Upper lobe of left lung (tissue), 6 donors: ENCODE measurements at places on chromosomes 6 and 20.
A peak's percentile ranks its signal among the peaks of the same experiment; 100 is the strongest.

- no peaks in the 10 kb centered on the region for H3K4me1 ChIP-seq
- no peak overlapping the region for H3K27ac ChIP-seq
- H3K27me3 ChIP-seq, result no peaks in the 10 kb centered on the region
- peak; percentile 31 for DNase-seq
- H3K4me3 ChIP-seq, result no peak overlapping the region
These were observed 43.4 kb downstream of the PLCG1 start for GRCh38 chr20:41180599-41181333.

- no peak overlapping the region for H3K4me3 ChIP-seq
- peak overlapping the region; percentile 42 for H3K27ac ChIP-seq
- no peaks in the 10 kb centered on the region for H3K27me3 ChIP-seq
- peaks cover 12% of the 10 kb centered on the region for H3K4me1 ChIP-seq
These were observed 219.0 kb downstream of the TTLL2 start for GRCh38 chr6:167543602-167544497.

DNA sequence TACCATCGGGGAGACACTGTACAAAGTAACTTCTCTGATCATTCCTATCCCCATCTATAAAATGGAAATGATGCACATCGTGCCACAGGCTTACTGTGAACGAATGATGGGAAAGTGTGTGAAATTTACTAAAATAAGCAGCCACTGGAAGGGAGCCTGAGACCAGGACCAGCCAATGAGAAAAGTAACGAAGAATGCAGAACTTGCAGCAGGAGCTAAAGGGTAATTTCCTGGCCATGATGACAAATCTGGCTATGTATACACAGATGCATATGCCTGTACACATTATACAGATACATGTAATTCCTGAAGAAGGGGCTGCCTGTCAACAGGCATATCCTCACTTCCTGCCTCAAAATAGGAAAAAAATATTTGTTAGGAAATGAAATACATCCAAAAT is 47.4 kb downstream of the GMDS start:
- no peaks in the 10 kb centered on the region for H3K36me3 ChIP-seq
- H3K27ac ChIP-seq, result no peak overlapping the region
- DNase-seq, result no peak
- no peaks in the 10 kb centered on the region for H3K27me3 ChIP-seq

- no peak overlapping the region for H3K27ac ChIP-seq
- H3K4me3 ChIP-seq, result no peak overlapping the region
- H3K36me3 ChIP-seq, result peaks cover 12% of the 10 kb centered on the region
- no peaks in the 10 kb centered on the region for H3K27me3 ChIP-seq
- H3K4me1 ChIP-seq, result no peaks in the 10 kb centered on the region
- DNase-seq, result no peak
These were observed 60.6 kb downstream of the SHPRH start for GRCh38 chr6:145903356-145904102.

DNA sequence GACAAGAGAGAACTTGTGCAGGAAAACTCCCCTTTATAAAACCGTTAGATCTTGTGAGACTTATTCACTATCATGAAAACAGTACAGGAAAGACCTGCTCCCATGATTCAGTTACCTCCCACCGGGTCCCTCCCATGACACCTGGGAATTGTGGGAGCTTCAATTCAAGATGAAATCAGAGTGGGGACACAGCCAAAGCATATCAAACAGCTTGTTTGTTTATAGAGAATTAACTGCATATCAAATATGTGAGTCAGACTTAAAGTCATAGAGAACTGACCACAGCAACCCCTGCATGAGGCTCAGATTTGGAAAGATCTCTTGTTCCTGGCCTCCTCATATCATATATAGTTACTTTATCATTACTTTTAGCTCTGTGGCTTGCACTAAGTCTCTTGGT is 29.1 kb upstream of the HDAC2 start:
- H3K36me3 ChIP-seq, result no peaks in the 10 kb centered on the region
- DNase-seq, result no peak
- no peaks in the 10 kb centered on the region for H3K27me3 ChIP-seq
- no peak overlapping the region for H3K27ac ChIP-seq
- H3K4me3 ChIP-seq, result no peak overlapping the region

DNA sequence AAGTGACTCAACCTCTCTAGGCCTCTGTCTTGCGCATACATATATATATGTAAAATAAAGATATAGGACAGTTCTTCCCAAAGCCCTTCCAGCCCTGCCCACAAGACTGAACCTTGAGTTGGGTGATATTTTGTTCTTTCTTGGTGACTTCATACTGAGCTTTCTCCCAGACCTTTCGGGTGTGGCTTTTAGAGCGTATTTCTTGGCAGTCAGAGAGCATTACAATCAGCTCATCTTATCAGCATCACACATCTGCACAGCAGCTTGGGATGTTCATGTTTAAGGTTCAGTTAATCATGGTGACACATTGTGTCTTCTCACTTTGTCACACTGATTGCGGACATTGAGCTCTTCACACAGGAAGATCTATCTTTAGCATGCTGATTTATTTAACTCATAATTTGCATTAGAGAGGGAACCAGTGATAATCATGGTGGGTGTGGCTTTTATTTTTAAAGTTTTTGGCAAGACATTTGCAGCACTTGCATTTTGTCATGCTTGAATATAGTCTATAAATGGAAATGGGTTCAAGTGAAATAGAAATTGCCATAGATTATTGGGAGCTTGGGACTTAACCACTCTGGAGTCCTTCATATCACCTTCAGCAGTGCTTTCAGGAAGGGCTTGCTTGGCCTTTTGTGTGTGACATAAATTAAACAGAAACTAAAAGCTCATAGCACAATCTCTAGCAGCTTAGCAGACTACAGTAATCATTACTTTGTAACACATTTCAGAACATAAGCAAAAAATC is 8.3 kb downstream of the KIF3B start:
- H3K36me3 ChIP-seq, result no peaks in the 10 kb centered on the region
- H3K4me1 ChIP-seq, result peaks cover 18% of the 10 kb centered on the region
- DNase-seq, result no peak
- H3K27ac ChIP-seq, result peak overlapping the region; percentile 71

DNA sequence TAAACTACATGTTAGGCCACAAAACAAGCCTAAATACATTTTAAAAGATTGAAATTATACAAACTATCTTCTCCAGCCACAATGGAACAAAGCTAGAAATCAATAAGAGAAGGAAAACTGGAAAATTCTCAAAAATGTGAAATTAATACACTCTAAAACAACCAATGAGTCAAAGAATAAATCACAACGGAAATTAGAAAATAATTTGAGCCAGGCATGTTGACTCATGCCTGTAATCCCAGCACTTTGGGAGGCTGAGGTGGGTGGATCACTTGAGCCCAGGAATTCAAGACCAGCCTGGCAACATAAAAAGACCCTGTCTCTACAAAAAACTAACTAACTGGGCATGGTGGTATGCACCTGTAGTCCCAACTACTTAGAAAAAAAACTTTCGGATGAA is 6.3 kb upstream of the WFDC13 start:
- no peak overlapping the region for H3K4me3 ChIP-seq
- H3K27ac ChIP-seq, result no peak overlapping the region
- no peak for DNase-seq
- no peaks in the 10 kb centered on the region for H3K4me1 ChIP-seq

DNA sequence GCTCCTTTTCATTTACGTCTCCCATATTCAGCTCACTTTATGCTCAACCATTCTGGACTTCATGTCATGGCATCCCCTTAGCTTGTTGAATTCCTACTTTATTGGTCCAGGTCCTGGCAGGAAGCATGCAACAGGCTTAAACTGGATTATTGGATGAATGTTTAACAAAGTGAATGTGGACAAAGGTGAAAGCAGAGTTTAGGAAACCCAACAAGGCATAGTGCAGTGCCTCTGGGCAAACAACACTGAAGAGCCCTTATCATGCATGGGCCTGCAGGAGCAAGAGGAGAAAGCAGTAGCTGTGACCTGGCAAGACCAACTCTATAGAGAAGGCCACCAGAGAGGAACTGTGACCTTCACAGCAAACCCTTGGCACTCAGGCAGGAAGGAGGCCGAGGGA is 5.3 kb upstream of the ANKRD66 start:
- no peaks in the 10 kb centered on the region for H3K36me3 ChIP-seq
- no peaks in the 10 kb centered on the region for H3K4me1 ChIP-seq
- peaks cover 3% of the 10 kb centered on the region for H3K27me3 ChIP-seq
- DNase-seq, result no peak
- H3K27ac ChIP-seq, result no peak overlapping the region

- DNase-seq, result no peak
- no peak overlapping the region for H3K4me3 ChIP-seq
- no peaks in the 10 kb centered on the region for H3K27me3 ChIP-seq
- no peak overlapping the region for H3K27ac ChIP-seq
- H3K36me3 ChIP-seq, result no peaks in the 10 kb centered on the region
These were observed 99.6 kb upstream of the HMGCLL1 start for GRCh38 chr6:55678330-55679224.

DNA sequence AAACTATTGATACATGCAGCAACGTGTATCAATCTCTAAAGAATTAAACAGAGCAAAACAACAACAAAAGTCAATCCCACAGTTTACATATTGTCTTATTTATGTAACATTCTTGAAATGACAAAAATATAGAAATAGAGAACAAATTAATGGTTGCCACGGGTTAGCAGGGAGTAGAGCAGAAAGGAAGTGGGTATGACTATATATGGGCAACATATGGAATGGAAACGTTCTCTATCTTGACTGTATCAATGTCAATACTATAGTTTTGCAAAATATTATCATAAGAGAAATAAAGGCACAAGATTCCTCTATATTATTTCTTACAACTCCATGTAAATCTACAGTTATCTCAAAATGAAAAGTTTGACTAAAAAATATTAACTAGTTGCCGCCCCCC is 12.8 kb downstream of the AK9 start:
- no peak overlapping the region for H3K27ac ChIP-seq
- no peak overlapping the region for H3K4me3 ChIP-seq
- peaks cover 4% of the 10 kb centered on the region for H3K4me1 ChIP-seq

DNA sequence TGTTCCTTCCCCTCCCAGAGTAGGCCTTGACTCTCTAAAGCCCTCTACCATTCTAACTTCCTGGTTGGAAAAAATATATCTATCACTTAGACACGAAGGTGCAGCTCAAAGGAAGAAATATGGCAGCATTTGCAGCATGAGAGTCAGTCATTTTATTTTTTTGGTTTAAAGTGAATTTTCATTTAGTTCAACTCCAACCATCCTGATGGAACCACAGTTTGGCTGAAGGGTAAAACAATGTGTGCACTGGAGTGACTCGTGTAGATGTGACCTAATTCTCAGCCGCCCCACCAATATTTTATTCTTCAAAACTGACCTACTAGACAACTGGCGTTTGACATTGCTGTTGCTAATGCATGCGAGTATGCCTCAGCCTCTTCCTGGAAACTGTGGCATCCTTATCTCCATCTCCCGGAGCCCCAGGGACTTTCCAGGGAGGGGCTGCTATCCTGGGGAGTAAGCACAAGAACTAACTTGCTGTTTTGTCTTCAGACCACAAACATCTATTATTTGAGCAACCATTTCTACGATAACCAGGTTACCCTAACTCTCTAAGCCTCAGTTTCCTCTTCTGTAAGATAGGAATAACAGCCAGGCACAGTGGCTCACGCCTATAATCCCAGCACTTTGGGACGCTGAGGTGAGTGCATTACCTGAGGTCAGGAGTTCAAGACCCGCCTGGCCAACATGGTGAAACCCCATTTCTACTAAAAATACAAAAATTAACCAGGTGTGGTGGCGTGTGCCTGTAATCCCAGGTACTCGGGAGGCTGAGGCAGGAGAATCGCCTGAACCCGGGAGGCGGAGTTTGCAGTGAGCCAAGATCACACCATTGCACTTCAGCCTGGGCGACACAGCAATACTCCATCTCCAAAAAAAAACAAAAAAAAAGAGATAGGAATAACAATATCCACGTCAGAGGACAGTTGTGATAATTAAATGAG is 148.7 kb upstream of the JARID2 start:
- no peaks in the 10 kb centered on the region for H3K4me1 ChIP-seq
- H3K36me3 ChIP-seq, result no peaks in the 10 kb centered on the region
- H3K27me3 ChIP-seq, result no peaks in the 10 kb centered on the region
- DNase-seq, result no peak

- no peaks in the 10 kb centered on the region for H3K4me1 ChIP-seq
- DNase-seq, result no peak
- no peaks in the 10 kb centered on the region for H3K27me3 ChIP-seq
- H3K27ac ChIP-seq, result no peak overlapping the region
- H3K4me3 ChIP-seq, result no peak overlapping the region
- peaks cover 58% of the 10 kb centered on the region for H3K36me3 ChIP-seq
These were observed 29.7 kb downstream of the CEP162 start for GRCh38 chr6:84197708-84198107.

- no peak for DNase-seq
- no peak overlapping the region for H3K4me3 ChIP-seq
- H3K36me3 ChIP-seq, result no peaks in the 10 kb centered on the region
- no peaks in the 10 kb centered on the region for H3K4me1 ChIP-seq
These were observed 603.5 kb downstream of the UTRN start for GRCh38 chr6:144888621-144889020.

DNA sequence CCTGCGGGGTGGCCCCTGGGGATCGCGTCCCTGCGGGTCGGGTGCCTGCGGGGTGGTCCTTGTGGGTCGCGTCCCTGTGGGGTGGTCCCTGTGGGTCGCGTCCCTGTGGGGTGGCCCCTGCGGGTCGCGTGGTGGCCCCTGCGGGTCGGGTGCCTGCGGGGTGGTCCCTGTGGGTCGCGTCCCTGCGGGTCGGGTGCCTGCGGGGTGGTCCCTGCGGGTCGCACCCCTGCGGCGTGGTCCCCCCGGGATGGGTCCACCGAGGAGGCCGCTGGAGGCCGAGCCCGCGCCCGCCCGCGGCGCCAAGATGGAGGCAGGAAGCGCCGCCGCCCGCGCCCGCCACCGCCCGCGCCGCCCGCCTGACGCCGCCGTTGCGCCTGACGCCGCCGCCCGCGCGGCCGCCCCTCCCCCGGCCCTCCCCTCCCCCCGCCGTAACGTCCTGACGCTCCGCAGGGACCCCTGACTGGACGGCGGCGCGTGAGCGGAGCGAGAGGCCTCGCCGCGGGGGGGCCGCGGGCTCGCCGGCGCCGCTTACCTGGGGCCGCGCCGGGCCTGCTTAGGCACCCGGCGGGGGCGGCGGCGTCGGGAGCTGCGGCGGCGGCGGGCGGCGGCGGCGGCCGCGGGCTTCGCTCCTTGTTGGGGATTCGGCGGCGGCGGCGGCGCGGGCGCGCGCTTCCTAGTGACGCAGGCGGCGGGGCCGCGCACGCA is at the start of gene GMEB2:
Gene GMEB2 (minus strand): TSS at position 678 of the 705 bp plus-strand sequence. CDS start 7,704 bp downstream, outside the sequence.
- peaks cover 51% of the 10 kb centered on the region for H3K4me1 ChIP-seq
- peak within 1 kb of the TSS; percentile 98 for H3K27ac ChIP-seq
- peak within 1 kb of the TSS; percentile 83 for H3K4me3 ChIP-seq
- H3K27me3 ChIP-seq, result no peaks in the 10 kb centered on the region

- H3K27ac ChIP-seq, result no peak overlapping the region
- H3K27me3 ChIP-seq, result no peaks in the 10 kb centered on the region
- no peak overlapping the region for H3K4me3 ChIP-seq
- no peaks in the 10 kb centered on the region for H3K36me3 ChIP-seq
- no peak for DNase-seq
These were observed 14.2 kb upstream of the FOXQ1 start for GRCh38 chr6:1297746-1298145.

DNA sequence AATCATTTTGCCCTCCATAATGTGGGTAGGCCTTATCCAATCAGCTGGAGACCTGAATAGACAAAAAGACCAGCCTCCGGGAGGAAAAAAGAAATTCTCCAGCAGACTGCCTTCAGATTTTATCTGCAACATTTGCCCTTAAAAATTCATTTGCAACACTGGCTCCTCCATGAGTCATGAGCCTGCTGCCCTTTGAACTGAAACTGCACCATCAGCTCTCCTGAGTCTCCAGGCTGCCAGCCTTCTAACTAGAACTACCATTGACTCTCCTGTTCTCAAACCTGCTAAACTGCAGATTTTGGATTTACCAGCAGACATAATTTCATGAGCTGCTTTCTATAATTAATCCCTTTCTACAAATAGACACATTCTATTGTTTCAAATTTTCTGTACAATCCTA is 223.9 kb upstream of the THEMIS start:
- no peak overlapping the region for H3K4me3 ChIP-seq
- DNase-seq, result no peak
- H3K36me3 ChIP-seq, result no peaks in the 10 kb centered on the region
- no peaks in the 10 kb centered on the region for H3K27me3 ChIP-seq
